ENCODE measurements at places on chromosomes 12 and 14.
A peak's percentile ranks its signal among the peaks of the same experiment; 100 is the strongest.

DNA sequence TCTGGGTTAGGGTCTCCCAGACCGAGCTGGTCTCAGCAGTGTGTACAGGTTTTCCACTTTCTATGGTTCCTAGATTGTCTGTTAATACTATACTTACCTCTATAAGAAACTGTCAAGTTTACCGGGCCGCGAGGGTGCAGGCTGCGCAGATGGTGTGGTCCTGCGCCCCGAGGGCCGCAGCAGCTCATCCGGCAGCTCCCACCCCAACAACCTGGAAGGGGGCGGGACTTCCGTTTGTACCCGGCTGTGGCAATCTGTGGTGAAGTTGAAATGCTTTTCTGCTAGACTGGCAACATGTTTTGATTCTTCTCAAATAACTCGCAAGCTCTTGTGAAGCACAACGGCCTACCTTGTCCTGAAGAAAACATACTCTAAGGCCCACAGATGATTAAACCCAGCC, at the start of gene CLEC9A:
Gene CLEC9A (plus strand): TSS at position 237 of the 400 bp plus-strand sequence. CDS start 22,006 bp downstream, outside the sequence.
- DNase-seq, result no peak

DNA sequence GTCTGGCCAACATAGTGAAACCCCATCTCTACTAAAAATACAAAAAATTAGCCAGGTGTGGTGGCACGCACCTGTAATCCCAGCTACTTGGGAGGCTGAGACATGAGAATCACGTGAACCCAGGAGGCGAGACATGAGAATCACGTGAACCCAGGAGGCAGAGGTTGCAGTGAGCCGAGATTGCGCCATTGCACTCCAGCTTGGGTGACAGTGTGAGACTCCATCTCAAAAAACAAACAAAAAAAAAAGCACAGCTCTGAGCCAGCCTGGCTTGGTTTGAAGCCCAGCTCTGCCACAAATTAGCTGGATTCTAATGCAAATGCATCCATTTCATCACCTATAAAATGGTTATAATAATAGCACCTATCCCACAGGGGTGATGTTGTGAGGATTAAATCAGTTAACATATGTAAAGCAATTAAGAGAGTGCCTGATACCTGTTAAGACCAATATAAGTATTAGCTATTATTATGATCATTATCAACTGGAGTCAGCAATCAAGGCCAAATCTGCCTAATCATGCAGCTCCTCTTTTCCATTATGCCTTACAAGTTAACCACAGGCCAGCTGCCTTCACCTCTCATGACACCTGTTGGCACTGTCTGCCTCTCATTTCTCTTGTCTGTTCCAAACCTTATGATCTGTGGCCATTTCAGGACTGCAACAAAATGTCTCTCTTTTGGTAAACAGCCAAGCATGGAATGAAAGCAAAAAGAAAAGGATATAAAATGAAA, 2.1 kb downstream of the GNPTAB start:
- DNase-seq, result no peak

DNA sequence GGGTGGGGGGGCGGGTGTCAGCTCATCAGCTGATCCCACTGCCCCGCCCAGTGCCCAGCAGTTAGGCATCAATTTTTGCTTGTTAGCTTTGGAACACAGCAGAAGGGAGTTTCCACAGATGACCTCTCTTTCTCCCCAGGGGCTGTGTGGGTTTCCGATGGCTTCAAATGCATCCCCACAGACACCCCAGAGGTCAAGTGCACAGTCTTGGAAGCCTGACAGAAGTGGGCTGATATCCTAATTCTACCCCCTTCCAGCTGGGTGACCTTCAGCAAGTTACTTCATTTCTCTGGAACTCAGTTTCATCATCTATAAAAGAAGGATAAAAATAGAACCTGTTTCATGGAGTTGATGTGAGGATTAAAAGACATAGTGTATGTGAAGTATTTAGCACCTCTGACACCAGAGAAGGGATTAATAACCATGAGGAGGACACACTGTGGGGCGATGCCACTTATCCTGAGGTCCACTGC, 22.0 kb downstream of the TTC9 start:
- DNase-seq, result no peak

DNA sequence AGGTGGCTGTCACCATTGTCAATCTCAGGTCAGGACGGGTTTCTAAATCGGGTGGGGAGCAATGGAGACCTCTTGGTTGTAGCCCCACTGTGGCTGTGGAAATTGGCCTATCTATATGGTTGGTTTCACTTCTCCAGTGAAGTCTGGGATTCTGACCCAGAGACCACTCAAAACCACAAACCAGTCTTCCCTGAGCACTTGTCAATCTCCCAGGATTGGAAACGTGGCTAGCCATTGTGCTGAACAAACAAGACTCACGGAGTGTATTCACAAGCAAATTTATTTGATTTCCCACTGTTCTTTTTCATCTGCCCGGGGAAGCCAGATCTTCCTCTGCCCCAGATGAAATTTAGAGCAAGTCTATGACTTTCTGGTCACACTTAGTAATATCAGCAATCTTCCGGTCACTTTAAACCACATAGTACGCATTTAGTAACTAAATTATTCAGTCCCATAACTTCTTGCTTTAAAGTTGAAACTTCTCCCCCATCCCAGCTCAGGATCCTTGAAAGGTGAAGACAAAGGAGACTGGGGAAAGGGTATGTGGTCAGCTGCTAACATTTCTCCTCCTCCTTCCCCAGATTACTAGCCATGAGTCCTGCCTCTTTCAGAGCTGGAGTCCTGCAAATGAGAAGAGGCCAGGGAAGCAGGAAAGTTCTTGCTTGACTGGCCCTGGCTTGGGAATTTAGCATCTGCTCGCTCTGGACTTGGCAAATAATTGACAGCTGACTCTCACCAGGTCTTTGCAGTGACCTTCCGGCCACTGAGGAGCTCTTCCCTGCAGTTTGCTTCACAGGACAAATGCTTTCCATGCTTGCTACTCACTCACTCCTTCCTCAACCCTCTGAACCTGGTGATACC, 123.2 kb upstream of the MAX start:
- DNase-seq, result no peak

DNA sequence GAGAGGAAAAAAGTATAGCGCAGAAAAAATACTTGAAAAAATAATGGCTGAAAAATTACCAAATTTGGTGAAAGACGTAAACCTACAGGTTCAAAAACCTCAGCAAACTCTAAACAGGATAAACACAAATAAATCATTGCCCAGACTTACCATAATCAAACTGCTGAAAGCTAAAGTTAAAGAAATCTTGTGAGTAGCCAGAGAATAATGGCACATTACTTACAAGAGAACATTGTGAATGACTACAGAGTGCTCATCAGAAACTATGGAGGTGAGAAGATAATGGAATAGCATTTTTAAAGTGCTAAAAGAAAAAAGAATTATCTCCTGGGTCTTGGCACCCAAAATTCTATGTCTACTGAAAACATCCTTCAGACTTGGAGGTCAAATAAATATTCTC, 36.0 kb downstream of the ATF1 start:
- no peak for DNase-seq

DNA sequence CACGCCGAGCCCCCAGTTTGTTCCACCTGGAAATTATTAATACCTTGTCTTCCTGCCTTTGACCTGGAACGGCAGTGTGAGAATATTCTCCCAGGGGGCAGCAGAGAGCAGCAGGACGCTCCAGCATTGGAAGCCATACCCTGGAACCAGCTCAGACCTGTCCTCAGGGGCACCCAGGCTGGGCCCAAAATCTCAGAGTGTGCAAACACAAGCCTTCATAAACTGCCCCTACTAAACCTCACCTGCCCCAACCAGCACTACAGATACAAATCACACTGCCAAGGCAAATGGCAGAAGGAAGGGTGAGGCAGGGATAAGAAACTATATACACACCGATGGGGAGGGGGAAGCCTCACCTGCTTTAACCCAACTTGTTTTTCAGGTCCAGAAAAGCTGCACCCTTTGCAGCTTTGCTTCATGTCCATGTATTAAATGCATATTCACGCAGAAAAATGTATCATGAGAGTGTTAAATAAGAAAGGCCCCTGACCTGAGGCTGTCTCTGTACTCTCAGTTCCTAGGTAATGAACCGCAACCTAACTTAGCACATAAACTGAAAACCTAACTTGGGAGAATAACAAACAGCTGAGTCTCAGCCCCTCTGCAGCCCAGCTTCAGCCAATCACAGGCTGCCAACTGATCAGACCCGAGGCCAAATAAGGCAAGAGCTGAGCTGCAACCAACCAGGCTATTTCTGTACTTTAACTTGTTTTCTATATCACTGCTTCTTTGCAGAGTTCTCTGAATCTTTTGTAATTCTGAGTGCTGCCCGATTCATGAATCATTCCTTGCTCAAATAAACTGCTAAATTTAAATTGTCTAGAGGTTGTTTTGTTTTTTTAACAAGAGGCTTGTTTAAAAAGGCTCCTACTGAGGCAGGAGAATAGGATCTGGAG, 130.1 kb downstream of the SPTSSA start:
- DNase-seq, result peak; percentile 9

GRCh38 chr14:96197969-96198368, 6.7 kb upstream of the BDKRB2 start:
- DNase-seq, result no peak

Data from nucleus accumbens (tissue), 56 donors.